Activated B cell treated with CpG ODN at 0.5 μM for 24 hours (primary cell): ENCODE measurements at places on chromosomes 7 and 10.

GRCh38 chr10:24707445-24707844 is 16.2 kb downstream of the ARHGAP21 start:
- no peak overlapping the region for H3K4me3 ChIP-seq
- no peak for DNase-seq
- H3K36me3 ChIP-seq = no peaks in the 10 kb centered on the region

DNA sequence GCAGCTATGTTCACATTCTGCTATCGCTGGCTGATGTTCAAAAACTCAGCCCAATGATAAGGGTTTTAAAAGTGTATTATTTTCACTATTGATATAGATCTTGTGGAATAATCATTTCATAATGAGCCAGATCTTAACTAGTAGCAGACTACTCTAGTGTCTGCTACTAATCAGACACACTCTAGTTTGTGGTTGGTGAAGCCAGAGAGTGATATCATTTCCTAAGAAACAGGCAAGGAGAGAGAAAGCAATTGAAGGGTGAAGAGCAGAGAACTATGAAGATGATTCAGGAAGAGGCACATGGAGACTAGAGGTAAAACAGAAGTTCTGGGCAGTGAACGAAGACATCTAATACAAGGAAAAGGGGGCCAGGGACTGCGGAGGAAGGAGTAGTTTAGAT is 58.2 kb upstream of the BET1 start:
- H3K4me3 ChIP-seq = no peak overlapping the region
- no peaks in the 10 kb centered on the region for H3K36me3 ChIP-seq
- H3K4me1 ChIP-seq = peaks cover 27% of the 10 kb centered on the region
- DNase-seq = no peak

- no peak overlapping the region for H3K4me3 ChIP-seq
- peaks cover 8% of the 10 kb centered on the region for H3K4me1 ChIP-seq
- no peak overlapping the region for H3K27ac ChIP-seq
- no peak for DNase-seq
- peaks cover 6% of the 10 kb centered on the region for H3K27me3 ChIP-seq
Observed at GRCh38 chr7:148623586-148624282, 33.2 kb downstream of the C7orf33 start.

DNA sequence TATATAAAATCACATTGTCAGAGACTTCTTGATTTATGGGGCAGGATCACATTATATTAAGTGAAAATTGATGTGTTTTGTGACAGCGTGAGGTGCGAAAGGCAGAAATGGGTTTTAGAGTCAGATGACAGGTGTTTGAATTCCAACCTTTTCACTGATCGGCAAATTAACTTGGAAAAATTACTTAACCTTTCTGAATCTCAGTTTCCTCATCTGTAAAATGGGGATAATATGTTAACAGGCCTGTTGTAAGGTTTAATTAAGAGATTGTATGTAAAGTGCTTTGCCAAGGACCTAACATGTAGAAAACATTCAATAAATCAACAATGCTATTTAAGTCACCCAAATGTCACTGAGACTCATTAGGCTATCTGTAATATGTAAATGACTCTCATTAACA is 221.2 kb upstream of the LYZL1 start:
- H3K4me1 ChIP-seq = no peaks in the 10 kb centered on the region
- no peaks in the 10 kb centered on the region for H3K27me3 ChIP-seq
- no peaks in the 10 kb centered on the region for H3K36me3 ChIP-seq
- no peak overlapping the region for H3K27ac ChIP-seq
- no peak overlapping the region for H3K4me3 ChIP-seq

DNA sequence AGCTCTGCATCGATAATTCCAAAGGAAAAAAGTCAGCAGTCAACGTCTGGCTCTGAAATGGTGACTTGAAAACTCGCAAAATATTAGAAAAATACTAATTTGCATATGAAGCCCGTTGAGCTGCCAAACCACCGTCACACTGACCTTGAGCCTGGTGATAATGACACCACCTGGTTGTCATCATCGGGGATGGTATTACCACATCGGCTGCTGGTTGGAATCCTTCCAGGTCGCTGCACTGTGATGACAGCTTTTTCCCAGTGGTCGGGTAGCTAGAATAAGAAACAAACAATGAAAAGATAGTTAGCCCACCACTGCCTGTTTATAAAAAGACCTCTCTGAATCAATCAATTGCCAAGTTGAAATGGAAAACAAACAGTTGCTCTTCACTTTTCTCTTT is 41.6 kb downstream of the LAMB1 start:
- no peak for DNase-seq
- H3K27me3 ChIP-seq = peaks cover 19% of the 10 kb centered on the region
- no peak overlapping the region for H3K27ac ChIP-seq
- no peaks in the 10 kb centered on the region for H3K4me1 ChIP-seq
- H3K36me3 ChIP-seq = no peaks in the 10 kb centered on the region

GRCh38 chr10:70250961-70251680 is 17.9 kb upstream of the PPA1 start:
- H3K27ac ChIP-seq = no peak overlapping the region
- no peaks in the 10 kb centered on the region for H3K36me3 ChIP-seq
- H3K27me3 ChIP-seq = peaks cover 28% of the 10 kb centered on the region
- DNase-seq = no peak
- H3K4me1 ChIP-seq = peaks cover 10% of the 10 kb centered on the region
- no peak overlapping the region for H3K4me3 ChIP-seq

GRCh38 chr7:120819861-120820260 is 38.1 kb downstream of the TSPAN12 start:
- H3K27me3 ChIP-seq = peaks cover 27% of the 10 kb centered on the region
- no peaks in the 10 kb centered on the region for H3K4me1 ChIP-seq
- H3K27ac ChIP-seq = no peak overlapping the region
- H3K36me3 ChIP-seq = no peaks in the 10 kb centered on the region
- no peak for DNase-seq

DNA sequence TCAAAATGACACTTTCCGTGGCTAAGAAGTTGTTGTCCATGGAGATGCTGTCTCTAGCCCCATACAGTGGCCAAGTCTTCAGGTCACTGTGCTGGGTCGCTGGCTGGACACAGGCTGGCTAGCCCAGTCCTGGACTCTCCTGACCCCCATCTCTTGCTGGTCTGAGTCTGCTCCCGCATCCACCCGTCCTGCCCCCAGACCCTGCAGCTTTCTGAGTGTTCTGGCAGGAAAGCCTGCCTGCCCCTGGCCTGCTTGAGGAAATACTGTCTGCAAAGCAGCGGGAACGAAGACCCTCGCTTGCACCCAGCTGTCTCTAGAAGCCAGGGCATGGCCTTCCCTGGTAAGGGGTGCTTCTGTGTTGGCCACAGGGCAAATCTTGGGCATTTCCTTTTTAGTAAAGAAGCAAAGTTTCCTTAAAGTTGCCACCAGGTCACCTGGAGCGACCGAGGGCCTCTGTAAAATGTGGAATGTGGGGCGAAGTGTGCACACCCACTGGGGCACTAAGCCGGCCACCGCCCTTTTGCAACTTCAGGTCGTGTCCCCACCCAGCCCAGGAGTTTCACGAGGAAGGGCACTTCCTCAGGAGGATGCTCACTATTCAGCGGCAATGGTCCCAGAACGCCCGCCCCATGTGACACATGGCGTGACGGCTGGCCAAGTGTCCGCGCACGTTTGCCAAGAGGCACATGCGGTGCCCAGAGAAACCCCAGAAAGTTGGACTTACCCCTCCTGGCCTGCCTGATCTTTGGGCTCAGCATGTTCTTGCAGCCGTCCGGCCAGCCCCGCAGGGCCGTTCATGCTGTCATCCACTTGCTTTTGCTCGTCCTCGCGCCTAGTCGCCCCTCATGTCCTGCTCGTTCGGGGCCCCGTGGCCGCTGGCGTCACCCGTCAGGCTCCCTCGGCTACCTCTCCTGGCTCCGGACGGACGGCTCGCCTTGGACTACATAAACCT is 558 bp downstream of the ARHGAP22 start:
- H3K4me3 ChIP-seq = peak overlapping the region; percentile 82
- peak overlapping the region; percentile 35 for H3K27ac ChIP-seq
- DNase-seq = no peak
- peaks cover 4% of the 10 kb centered on the region for H3K27me3 ChIP-seq
- peaks cover 34% of the 10 kb centered on the region for H3K4me1 ChIP-seq
- no peaks in the 10 kb centered on the region for H3K36me3 ChIP-seq

GRCh38 chr7:12570168-12570533 is 369 bp upstream of the SCIN start:
- H3K36me3 ChIP-seq = no peaks in the 10 kb centered on the region
- no peak overlapping the region for H3K27ac ChIP-seq
- H3K4me3 ChIP-seq = peak overlapping the region; percentile 65
- H3K4me1 ChIP-seq = peaks cover 16% of the 10 kb centered on the region
- peaks cover 38% of the 10 kb centered on the region for H3K27me3 ChIP-seq
- DNase-seq = no peak

GRCh38 chr7:123792547-123792946 is 43.7 kb upstream of the WASL start:
- DNase-seq = no peak
- H3K4me3 ChIP-seq = no peak overlapping the region
- no peak overlapping the region for H3K27ac ChIP-seq
- no peaks in the 10 kb centered on the region for H3K27me3 ChIP-seq
- H3K4me1 ChIP-seq = no peaks in the 10 kb centered on the region

- no peak overlapping the region for H3K4me3 ChIP-seq
- no peaks in the 10 kb centered on the region for H3K36me3 ChIP-seq
- H3K27me3 ChIP-seq = peaks cover 4% of the 10 kb centered on the region
- DNase-seq = no peak
- H3K27ac ChIP-seq = no peak overlapping the region
- peaks cover 14% of the 10 kb centered on the region for H3K4me1 ChIP-seq
Observed at GRCh38 chr7:108385834-108386422, 70.3 kb downstream of the NRCAM start.

DNA sequence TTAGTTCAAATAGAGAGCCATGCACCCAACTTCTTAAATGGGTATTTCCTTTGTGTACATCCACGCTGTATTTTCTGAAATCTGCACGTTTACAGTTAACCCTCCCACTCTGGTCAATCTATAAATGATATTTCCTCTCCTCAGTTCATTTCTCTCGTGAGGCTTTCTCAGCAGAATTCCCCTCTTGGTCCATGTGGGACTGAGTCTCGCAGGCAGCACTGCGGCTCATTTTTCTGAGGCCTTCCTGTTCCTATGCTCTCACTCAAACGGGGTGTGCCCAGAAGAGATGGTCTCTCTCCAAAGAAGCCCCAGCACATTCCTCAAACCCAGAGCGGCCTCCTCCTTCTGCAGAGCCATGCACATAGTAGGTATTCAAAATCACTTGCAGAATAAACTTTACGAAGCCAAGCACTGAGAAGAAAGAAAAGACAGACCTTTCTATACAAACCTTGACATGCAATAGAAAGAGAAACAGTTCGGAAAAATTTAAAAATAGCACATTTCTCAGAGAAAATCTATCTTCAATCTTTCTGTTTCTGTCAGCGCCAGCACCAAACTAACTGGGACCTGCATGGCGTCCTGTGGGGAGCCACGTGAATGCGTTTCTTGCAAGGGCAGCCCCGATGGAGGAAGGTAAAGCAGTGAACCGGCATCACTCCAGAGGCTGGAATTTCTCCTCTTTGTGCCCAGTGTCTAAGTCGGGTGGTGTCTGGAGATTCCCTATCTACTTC is 77.1 kb downstream of the HIPK2 start:
- peaks cover 12% of the 10 kb centered on the region for H3K36me3 ChIP-seq
- peak overlapping the region; percentile 68 for H3K27ac ChIP-seq
- H3K4me3 ChIP-seq = no peak overlapping the region
- DNase-seq = no peak
- H3K4me1 ChIP-seq = peaks cover 67% of the 10 kb centered on the region

DNA sequence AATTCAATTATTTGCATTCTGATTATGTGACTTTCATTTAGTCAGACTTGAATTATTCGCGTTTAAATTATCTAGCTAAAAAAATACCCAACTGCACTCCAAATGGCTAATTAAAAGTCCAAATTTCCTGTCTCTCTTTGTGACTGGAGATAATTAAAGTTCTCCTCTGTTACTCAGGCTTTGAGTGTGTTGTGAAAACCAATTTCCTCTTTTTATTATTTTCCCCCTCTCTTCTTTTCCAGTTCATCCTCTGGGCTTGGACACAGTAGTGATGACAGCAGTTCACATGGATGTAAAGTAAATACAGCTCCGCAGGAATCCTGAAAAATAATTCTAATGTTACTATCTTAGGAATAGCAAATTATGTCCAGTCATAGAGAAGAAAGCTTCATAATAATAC is 80.6 kb downstream of the SNX10 start:
- DNase-seq = no peak
- no peak overlapping the region for H3K4me3 ChIP-seq
- no peak overlapping the region for H3K27ac ChIP-seq
- H3K27me3 ChIP-seq = peaks cover 2% of the 10 kb centered on the region
